ENCODE measurements at places on chromosomes 11 and 22.
A peak's percentile ranks its signal among the peaks of the same experiment; 100 is the strongest.

DNA sequence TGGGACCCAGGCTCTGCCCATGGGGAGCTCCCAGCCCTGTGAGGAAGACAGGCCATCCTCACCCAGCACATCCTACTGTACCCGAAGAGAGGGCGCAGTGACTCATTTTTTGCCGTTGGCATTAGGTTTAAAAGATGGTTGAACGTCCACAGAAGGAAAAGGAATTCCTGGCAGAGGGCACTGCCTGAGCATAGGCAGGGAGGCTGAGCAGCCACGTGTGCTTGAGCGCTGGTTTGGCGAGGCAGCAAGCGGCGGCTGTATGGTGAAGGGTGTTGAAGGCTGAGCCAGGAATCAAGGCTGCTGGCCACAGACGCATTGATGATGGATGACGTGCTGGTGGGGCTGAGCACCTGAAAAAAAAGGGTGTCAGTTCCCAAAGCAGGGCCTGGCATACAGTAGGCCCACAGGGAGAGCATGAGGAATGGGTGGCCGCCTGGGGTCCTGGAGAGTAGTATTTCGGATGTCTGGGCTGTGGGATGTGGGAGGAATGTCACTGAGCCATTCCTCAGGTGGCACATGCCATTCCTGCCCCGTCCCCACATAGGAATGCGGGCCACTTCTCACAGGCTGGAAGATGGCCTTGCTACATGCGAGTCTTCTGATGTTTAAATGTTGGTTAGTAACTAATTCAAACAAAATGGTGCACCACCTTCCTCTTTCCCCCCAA lies 112.5 kb downstream of the KIAA1671 start:
- DNase-seq, result no peak

GRCh38 chr11:117882311-117882905 lies 6.0 kb upstream of the FXYD6 start:
- DNase-seq, result no peak

DNA sequence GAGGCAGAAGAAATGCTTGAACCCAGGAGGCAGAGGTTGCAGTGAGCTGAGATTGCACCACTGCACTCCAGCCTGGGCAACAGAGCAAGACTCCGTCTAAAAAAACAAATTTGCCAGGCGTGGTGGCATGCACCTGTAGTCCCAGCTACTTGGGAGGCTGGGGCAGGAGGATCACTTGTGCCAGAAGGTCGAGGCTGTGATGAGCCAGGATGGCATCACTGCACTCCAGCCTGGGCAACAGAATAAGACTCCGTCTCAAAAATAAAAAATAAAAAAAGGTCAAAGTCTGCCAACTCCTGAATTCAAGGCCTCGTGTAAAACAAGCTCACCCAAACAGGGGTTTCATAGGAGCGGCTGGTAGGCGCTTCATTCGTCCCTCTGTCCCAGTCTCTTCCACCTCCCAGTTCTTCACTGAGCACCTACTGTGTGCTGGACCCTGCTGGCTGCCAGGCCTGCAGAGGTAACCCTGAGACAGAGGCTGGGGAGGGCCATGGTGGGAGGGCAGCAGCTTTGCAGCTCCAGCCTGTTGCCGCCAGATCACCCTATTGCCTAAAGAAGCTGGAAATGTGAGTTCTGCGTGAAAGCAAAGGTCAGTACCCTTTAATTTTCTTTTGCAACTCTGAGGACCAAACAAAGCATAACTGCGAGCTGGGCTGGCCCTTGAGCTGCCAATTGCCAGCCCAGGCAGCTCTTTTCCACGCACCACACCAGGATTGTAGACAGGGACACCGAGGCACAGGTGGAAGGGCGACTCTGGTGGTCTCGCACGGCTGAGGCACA lies 15.3 kb downstream of the RPL3 start:
- no peak for DNase-seq

GRCh38 chr11:31817621-31818424 lies 6.7 kb upstream of the PAX6 start:
- no peak for DNase-seq

GRCh38 chr11:45994371-45995341 lies 72.2 kb downstream of the LARGE2 start:
- no peak for DNase-seq

DNA sequence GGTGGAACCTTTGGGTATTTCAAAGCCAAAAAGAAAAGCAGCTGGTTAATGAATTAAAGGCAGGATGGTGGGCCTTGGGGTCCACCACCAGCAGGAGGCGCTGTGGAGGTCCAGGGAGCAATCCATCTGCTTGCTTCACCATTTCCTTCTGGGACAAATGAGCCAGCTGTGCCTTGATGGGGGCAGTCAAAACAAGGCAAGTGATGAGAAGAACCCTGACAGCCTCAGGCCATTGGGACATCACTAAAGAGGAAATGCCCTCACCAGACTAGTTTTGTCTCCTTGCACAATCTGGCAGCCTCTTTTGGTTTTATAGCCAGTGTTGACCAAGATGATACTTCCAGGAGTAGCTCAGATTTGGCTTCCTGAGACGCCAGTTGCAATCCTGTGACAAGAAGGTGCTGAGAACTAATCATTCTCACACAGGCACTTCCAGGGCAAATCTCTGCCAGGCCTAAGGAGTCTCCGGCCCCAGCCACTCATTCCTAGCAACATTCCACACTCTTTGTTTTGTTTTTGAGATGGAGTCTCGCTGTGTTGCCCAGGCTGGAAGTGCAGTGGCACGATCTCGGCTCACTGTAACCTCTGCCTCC lies 38.2 kb upstream of the WEE1 start:
- DNase-seq, result peak; percentile 80

DNA sequence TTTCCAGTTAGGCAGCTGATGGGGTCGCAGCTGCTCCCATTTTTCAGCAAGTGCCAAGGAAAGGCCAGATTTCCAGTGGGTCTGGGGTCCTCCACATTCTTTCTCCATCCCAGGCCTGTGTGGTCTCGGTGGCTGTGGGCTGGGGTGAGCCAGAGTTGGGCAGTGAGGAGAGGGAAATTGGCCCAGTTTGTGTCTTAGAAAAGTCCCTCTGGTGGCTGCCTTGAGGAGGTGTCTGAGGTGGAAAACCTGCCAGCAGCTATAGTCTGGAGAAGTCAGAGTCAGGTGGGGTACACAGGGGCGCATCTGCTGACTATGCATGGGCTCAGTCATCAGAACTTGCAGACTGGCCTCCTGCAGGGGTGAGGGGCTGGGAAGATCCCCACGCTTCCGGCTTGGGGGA lies 30.5 kb downstream of the MRGPRD start:
- no peak for DNase-seq

- DNase-seq, result no peak
Observed at GRCh38 chr22:20607157-20607907, 99.9 kb downstream of the MED15 start.

- no peak for DNase-seq
Observed at GRCh38 chr11:78809931-78810541, 235.4 kb upstream of the NARS2 start.

- no peak for DNase-seq
Observed at GRCh38 chr22:25623310-25623734, 58.8 kb downstream of the GRK3 start.

- DNase-seq, result no peak
Observed at GRCh38 chr11:26947904-26948639, 45.8 kb upstream of the FIBIN start.

- no peak for DNase-seq
Observed at GRCh38 chr11:72745511-72745910, 6.7 kb downstream of the ARAP1 start.

- DNase-seq, result peak; percentile 42
Observed at GRCh38 chr11:6757373-6757967, 14.3 kb downstream of the OR2AG2 start.

- DNase-seq, result no peak
Observed at GRCh38 chr22:47794851-47795250, 1032.4 kb downstream of the TBC1D22A start.

GRCh38 chr11:125171974-125172373 lies 7.4 kb downstream of the PKNOX2 start:
- DNase-seq, result no peak

DNA sequence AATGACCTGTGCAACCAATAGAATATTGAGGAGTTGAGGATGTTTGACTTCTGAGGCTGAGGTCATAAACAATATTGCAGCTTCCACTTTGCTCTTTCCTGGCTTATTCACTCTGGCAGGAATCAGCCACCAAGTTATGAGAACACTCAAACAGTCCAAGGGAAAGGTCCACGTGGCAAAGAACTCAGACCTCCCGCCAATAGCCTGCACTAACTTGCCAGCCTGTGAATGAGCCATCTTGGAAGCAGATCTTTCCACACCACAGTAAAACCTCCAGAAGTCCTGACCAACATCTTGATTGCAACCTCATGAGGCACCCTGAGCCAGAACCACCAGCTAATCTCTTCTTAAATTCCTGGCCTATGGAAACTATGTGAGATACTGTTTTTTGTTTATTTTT lies 22.7 kb upstream of the PICALM start:
- no peak for DNase-seq

DNA sequence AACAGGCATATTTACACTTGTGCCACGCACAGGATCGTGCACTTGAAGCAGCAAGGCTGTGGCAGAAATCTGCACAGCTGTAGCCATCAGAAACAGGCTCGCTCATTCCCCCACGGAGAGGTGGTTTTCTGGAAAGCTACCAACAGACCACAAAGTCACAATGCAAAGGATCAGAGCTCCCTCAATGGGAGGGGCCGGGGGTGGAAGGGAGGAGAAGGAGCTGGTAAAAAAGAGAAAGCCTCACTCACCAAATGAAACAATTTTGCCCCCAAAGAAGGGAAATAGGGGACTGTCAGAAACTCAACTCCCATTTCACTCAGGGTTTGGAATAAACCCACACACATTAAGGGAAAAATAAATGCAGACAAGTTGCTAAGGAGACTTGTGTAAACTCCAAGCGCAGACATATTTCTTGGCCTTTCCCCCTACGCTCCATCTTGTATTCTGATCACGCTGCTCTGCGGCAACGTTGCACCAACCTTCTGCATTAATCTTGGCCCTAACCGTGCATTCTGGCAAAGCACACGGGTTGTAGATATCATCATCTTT lies 43.2 kb upstream of the BLID start:
- DNase-seq, result no peak

DNA sequence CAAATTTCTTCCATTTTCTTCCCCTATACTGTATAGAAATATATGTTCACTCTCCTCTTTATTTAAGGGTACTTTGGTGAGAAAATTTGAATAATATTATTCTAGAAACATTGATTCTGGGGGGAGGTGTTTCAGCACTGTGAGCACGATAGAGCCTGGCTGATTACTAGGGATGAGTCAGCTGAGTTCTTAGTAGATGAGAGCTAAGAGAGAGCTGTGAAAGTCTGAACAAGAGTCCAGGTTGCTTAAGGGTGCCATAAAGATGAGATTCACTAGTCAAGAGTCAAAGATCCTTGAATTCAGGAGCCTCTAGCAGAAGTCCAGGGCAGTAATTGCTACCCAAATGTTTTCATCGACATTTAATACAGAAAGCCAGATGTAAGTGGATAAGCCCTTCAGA lies 756.6 kb upstream of the API5 start:
- DNase-seq, result no peak

GRCh38 chr11:15897211-15897960 lies 459.0 kb downstream of the SOX6 start:
- DNase-seq, result no peak
